ENCODE measurements at places on chromosomes 6 and 20. TPM values are rescaled to one million over a fixed set of nuclear protein-coding genes. Genes with fewer than 3 reads are reported as not detected.

Gene INSM1
- not detected for total RNA-seq

GRCh38 chr20:5153612-5154542 lies 27.1 kb downstream of the CDS2 start:
- no peak overlapping the region for H3K27ac ChIP-seq
- H3K4me3 ChIP-seq: no peak overlapping the region
- DNase-seq: peak; percentile 41
- peaks cover 32% of the 10 kb centered on the region for H3K4me1 ChIP-seq

Gene SLC26A8
- total RNA-seq: not detected

DNA sequence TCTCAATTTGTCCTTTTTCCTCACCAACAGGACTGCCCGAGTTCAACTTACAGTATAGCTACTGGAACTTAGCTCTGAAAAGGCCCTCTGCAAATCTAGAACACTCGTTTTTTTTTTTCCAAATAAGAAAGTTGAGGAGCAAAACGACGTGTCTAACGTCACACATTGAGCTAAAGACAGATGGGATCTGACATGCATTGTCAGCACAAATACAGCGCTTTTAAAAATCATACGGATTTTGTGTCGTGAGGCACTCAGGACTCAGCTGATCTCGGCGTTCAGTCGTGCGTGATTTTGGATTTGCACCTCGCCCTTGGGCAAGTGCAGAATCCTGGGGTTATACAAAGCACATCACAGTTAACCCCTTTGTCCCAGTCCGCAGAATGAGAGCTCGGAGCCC lies 94.7 kb upstream of the ZNF322 start:
- H3K36me3 ChIP-seq: no peaks in the 10 kb centered on the region
- H3K4me1 ChIP-seq: no peaks in the 10 kb centered on the region
- no peak overlapping the region for H3K27ac ChIP-seq
- no peak overlapping the region for H3K4me3 ChIP-seq
- DNase-seq: no peak
- H3K27me3 ChIP-seq: peaks cover 14% of the 10 kb centered on the region

Gene EYS
- under 0.01 TPM for total RNA-seq

Gene TBX18
- total RNA-seq: 1.3 TPM

- DNase-seq: no peak
- no peaks in the 10 kb centered on the region for H3K36me3 ChIP-seq
- H3K27ac ChIP-seq: no peak overlapping the region
- H3K4me1 ChIP-seq: no peaks in the 10 kb centered on the region
Measured at GRCh38 chr6:146056506-146056905, 27.6 kb downstream of the GRM1 start.

GRCh38 chr6:150298030-150298380 lies 70.8 kb upstream of the IYD start:
- peaks cover 2% of the 10 kb centered on the region for H3K27me3 ChIP-seq
- no peak overlapping the region for H3K27ac ChIP-seq
- no peaks in the 10 kb centered on the region for H3K4me1 ChIP-seq
- no peak for DNase-seq
- no peak overlapping the region for H3K4me3 ChIP-seq
- H3K36me3 ChIP-seq: no peaks in the 10 kb centered on the region

Gene HSPA1L
- 1.3 TPM for total RNA-seq

All from IMR-90 (cell line).